ENCODE measurements at places on chromosomes 16 and 17.

DNA sequence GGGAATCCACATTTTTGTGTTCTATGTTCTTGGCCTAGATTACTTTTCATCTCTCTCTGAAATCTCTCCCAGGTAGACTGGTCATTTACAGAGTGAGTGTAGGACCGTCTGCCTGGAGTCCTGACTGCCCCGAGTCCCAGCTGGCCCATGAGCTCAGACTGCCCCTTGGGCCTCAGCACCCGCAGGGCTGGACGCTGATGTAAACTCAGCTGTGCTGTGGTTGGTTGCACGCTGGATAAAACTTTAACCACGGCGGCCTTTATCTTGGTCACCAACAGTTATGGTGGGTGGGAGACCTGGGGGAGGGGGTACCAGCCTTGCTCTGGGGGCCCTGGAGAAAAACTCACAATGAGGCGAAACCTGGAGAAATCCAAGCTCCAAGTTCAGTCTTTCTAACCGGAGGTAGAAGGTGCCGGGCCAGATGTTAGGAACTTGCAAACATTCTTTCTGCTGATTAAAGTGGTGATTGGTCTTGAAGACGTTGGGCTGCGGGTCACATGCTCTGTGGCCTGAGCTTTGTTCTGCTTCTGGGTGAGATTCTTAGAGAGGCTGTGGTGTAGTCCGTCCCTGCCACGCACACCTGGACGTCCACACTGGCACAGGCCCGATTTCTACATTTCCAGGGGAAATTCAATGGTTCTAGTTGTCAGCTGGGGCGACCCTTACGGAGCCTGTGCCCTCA lies 6.9 kb downstream of the METRNL start:
- no peak for DNase-seq

DNA sequence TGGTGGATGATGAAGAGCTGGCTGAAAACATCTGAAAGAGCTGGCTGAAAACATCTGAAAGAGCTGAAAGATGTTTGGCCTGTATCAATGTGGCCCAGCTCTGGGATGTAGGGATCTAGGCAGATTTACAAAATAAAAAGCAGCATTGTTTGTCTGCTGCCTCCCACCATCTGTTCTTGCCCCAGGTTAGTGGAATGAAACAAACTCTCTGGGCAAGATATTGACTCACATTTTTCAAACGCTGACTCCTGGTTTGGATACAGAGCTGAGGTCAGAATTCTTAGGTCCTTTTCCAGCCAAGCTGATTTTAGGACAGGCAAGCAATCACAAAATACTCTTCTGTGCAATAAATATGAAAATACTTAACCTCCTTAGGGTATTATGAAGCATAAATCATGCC lies 139.0 kb downstream of the STX8 start:
- DNase-seq, result peak; percentile 70

- no peak for DNase-seq
Measured at GRCh38 chr17:16908273-16908672, 63.6 kb downstream of the TNFRSF13B start.

DNA sequence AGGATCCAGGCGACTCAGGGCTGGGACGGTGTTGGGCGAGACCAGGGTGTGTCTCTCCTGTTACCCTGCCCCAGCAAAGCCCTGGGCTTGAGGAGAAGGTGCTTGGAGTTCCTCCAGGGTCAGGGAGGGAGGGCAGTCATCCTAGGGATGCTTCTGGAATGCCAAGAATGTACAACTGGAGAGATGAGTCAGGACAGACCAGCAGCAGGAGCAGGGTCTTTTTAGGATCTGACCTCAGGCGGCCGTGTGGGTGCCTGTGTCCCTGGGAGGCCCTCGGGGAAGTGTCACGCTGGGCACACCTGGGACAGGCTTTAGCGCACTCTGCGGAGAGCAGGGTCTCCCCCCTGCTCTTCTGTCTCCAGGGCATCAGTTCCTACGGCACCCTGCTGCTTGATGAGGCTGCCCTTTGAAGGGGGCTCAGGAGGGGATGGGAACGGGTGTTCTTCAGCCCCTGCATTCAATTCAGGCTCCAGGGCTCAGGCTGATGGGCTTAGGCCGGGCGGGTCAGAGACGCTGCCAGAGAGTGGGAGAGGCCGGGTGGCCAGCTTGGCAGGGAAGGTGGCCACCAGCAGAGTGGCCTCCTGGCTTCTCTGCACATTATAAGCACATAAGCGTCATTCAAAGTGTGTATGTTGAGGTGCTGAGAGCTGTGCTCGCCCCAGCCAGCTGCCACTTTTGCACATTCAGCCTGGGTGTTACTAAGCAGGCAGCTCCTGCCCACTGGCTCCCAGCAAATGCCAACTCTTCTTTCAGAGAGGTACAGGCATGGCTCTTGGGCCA lies 8.4 kb upstream of the MTSS2 start:
- DNase-seq, result peak; percentile 91

- DNase-seq, result no peak
Measured at GRCh38 chr16:63312346-63312745, 1276.1 kb upstream of the CDH8 start.

- DNase-seq, result peak; percentile 67
Measured at GRCh38 chr17:72465191-72466024, 344.6 kb downstream of the SOX9 start.

GRCh38 chr17:62966426-62967204 lies 580 bp downstream of the TANC2 start:
- no peak for DNase-seq

DNA sequence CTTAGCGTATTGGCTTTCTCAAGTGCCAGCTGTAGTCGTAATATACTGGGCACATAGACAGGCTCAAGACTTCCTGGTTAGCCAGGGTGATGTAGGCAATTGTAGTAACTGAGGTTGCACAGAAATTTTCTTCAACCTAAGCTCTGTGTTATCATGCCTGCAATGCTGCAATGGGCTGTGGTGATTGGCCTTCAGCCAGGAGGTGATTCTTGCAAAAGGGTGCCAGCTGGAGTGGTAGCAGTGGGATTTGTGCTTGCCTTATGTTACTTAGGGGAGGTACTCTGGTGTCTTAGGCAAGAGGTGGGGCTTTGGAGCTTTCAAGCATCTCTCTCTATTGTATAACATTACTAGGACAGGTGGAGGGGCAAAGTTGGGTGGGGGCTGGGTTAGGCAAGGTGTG lies 495.1 kb downstream of the CDH11 start:
- DNase-seq, result peak; percentile 14

DNA sequence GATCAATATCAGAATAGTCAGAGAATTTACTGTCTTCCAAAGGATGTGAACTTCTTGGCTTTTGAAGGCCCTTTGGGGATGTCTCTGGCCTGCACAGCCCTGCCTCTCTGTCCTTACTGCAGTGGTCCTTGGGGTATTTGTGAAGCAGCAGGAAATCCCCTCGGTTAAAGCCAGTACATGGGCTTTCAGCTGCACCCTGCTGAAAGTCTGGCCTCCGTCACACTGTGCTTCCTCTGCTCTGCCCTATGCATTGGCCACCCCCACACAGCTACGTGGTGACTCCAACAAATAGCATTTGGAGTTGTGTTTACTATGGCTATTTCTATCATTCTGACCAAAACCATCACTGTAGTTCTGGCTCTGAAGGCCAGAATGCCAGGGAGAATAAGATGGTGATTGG lies 21.2 kb downstream of the SYCE1L start:
- DNase-seq, result no peak

- no peak for DNase-seq
Measured at GRCh38 chr16:62940569-62940968, 904.3 kb upstream of the CDH8 start.

DNA sequence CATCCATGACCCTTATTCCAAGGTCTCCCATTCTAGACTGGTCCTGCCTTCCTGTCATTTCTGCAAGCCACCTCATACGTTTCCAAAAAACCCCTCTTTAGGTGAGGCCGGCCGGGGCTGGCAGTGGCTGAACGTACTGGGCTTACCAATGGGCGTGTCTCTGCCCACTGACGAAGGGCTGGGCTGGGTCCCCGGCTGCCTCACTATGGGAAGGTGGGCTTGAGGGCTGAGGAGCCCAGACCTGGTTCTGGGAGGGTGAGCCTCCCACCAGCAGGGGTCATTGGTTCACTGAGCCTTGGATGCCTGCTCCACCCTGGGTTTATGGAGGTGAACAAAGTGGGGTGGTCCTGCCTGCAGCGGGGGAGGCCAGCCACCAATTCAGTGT lies 19.9 kb downstream of the KDM8 start:
- DNase-seq, result no peak

DNA sequence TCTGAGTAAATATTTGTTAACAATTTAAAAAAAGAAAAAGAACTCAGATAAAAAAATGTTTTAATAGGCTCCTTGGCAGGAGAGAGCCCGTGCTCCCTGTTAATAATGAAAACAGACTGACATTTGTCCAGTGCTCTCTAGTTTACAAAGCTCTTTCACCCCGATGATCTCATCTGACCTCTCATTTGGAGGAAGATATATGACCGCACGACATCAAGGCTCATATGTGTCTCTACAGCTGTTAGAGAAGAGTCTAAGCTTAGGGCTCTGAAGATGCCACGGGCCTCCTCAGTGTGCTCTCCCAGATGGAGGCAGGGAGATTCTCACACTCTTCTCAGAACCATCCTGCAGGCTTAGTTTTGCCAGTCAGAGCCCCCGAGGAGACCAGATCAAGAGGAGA lies 280.8 kb upstream of the IRX5 start:
- no peak for DNase-seq

GRCh38 chr16:57106767-57107166 lies 14.4 kb downstream of the CPNE2 start:
- no peak for DNase-seq

- DNase-seq, result no peak
Measured at GRCh38 chr16:49048557-49048956, 233.1 kb downstream of the CBLN1 start.

Data from fibroblast of upper back skin (primary cell).